NCI-H526 treated with DMSO at 0.1 percent for 48 hours (cell line): ENCODE measurements at places on chromosomes 2 and 18.

- DNase-seq = no peak
These were observed 264.0 kb upstream of the CXCR4 start for GRCh38 chr2:136381722-136382633.

- DNase-seq = no peak
These were observed 240.2 kb downstream of the SH3BP4 start for GRCh38 chr2:235191978-235192377.

DNA sequence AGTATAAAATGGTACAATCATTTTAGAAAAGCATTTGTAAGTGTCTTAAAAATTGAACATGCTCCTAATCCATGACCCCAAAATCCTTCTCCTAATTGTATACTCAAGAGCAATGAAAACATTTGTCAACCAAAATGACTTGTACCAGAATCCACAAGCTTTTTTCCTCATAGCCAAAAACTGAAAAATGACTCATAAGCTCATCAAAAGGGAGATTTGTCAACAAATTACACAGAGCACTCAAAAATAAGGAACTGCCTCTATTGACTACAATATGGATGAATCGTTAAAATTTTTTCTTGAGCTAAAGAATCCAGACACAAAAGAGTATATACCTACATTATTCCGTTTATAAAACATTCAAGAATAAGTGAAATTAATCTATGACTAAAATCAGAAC is 544.8 kb downstream of the ARHGAP15 start:
- DNase-seq = no peak

GRCh38 chr2:55916473-55917049 is 7.0 kb downstream of the EFEMP1 start:
- no peak for DNase-seq

DNA sequence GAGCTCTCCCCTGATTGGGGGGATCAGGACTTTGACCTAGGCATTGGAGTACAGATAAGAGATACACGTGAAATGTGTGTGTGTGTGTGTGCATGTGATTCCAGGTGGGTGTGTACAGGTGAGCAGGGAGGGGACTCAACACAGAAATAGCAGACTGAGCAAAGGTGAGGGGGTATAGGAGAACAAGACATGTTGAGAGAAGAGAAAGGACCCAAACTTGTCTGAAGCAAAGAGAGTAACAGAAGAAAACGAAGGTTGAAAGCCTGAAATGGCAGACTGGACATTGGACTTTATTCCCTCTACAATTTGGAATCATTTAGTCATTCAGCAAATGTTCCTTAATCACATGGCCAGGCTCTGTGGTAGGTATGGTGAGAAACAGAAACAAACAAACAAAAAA is 23.3 kb downstream of the MRO start:
- DNase-seq = no peak

GRCh38 chr2:12675801-12676200 is 40.9 kb upstream of the TRIB2 start:
- DNase-seq = no peak

- DNase-seq = peak; percentile 38
These were observed 917.6 kb upstream of the ACVR2A start for GRCh38 chr2:146927080-146927711.

DNA sequence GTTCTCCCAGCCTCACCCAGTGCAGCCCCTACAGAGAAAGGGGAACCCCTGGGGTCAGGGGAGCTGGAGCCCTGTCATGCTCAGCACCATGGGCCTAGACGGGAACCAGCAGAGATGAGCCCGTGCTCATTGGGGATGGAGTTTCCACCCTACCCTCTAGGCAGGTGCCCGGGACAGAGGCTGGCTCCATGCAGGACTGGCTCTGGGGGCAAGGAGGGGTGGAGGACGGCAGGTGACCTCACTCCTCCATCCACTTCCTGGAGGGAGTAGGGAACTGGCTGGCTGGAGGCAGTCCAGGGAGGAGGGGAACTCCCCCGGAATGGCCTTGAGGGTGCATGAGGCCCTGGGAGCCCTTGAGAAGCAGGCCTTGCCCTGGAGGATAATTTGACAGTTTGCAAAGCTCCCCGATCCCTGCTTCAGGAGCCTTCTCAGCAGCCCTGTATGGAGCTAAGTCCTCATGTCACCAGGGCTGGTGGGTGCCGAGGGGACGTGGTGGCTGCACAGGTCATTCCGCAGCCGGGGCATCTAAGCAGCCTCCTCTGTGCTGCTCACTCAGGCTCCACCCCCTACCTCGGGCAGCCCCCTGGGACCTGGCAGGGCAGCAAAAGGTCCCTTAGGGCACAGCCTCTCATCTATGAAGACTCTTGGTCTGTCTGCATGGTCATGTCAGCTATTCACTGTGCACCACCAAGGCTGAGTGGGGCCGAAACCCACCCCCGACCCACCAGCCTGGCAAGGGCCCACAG is 2.1 kb downstream of the NEURL3 start:
- DNase-seq = no peak

- DNase-seq = no peak
These were observed 229.1 kb downstream of the PHLPP1 start for GRCh38 chr18:62944454-62944853.

- no peak for DNase-seq
These were observed 11.1 kb downstream of the SLC8A1 start for GRCh38 chr2:40440835-40441234.

DNA sequence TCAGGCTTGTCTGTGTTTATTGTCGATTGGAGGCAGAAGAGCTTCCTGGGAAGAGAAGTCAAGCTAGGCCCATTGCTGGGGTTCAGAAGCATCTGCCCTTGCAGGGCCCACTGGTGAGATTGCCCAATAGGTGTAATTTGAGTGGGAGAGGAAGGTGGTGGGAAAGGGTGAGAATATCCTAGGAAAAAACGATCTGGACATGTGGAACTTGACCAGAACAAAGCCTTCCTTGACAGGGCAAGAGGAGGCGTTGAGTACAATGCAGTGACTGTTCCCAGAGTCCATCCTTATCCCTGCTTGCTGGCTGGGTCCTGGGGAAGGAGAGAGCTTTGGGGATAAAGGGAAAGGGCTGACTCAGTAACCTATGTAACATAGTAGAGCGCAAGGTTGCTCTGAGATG is 27.1 kb downstream of the NABP1 start:
- DNase-seq = no peak
